ENCODE measurements at places on chromosomes 11 and 22.
A peak's percentile ranks its signal among the peaks of the same experiment; 100 is the strongest.

- DNase-seq = no peak
Observed at GRCh38 chr11:10418259-10418949, 36.7 kb upstream of the AMPD3 start.

DNA sequence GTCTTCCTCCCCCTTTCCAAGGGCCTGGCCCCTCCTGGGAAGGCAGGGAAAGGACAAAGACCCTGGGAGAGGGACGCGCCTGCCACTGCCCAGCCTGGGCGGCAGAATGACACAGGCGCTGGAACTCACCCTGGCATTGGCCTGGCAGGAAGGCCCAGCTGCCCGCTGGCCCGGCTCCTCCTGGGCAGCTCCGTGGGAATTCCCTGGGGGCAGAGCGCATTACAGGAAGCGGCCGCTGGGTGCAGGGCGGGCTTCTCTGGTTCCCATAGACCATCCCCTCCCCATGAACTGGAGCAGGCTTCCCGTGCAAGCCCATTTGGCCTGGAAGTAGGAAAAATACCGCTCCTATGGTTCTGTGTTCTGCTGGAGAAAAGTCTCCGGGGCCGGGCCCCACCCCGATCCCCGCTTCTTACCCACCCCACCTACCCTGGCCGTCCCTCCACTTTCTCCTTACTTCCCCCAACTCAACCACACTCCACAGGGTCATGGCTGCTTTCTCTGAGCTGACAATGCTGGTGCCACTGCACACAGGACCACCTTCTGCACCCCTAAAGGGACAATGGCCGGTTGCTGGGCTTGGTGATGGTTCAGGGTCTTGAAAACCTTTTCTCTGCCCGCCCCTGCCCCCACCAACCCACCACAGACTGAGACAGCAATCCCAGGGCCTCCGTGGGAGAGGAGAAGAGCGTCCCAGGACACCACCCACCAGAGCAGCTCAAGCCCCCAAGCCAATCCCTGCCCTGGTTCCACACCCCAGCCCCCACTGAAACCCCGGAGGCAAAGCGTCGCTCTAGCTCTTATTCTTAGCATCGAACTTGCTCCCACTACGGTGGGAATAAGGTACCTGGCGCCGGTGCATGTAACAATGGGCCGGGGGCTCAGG, 58.9 kb downstream of the LINC01488 start:
- DNase-seq = no peak

- DNase-seq = no peak
Observed at GRCh38 chr22:31613286-31613903, 48.6 kb downstream of the PISD start.

- no peak for DNase-seq
Observed at GRCh38 chr11:104146421-104146820, 17.5 kb downstream of the PDGFD start.

- DNase-seq = no peak
Observed at GRCh38 chr11:5929571-5930368, 12.3 kb upstream of the OR56A3 start.

DNA sequence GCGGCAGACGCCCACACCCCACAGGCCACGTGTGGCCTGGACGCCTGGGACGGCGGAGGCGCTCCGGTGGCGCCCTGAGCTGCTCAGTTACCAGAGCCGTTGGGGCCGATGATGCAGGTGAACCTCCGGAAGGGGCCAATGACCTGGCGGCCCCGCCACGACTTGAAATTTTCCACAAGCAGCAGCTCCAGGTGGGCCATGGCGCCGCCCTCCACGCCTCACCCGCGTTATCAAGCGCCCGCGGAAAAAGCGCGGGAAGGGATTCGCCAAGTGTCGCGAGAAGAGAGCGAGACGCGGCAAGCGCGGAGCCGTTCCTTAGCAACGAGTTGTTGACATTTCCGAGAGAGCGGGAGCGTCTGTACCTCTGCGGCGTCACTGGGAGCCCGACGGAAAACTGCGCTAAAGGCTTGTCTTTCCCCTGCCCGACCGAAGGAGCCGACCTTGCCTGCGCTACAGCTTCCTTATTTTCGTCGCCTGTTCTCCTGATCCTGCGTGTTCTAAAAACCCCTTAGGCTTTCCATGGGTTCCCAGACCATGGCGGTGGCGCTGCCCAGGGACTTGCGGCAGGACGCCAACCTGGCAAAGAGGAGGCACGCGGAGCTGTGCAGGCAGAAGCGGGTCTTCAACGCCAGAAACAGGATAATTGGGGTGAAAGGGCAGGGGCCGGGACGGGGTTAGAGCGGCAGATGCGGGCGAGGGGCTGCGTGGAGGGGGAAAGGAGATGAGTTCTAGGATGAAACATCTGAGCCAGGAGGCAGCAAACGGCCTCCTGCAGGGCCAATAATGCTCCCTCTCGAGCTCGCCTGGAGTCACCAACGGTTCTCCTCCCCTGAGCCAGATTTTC, at the start of the genes RIBC2 and SMC1B:
Gene RIBC2, plus strand, starts transcription at position 326 of the 844 bp plus-strand sequence. Its CDS starts 194 bp downstream, at position 520.
Gene SMC1B, minus strand, starts transcription at position 232 of the 844 bp plus-strand sequence. Its CDS starts 32 bp downstream, at position 200.
- peak; percentile 87 for DNase-seq

DNA sequence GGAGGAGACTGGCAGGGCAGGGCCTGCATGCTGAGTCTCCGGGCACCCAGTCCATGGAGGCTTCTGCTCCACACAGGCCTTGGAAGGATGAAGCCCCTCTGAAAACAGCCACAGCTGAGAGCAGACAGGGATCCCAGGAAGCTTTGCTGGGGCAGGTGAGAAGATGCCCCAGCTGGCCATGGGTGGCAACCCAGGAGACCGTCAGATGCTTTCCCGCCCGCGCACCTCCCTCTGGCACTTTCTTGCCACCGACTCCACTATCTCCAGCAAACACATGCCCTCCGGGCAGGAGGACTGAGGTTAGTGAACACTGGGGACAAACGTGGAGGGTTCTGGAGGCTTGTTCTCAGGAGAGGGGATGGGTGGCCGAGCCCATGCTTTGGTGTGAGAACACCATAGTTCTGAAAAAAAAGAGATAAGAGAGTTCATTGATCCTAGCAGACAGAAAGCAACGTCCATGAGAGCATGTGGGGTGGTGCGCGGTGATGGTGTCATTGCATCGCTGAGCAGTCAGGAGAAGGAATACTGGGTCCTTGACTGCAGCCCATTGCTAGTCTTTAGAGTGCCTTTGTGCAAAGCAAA, 2.3 kb downstream of the C1QTNF6 start:
- no peak for DNase-seq

- no peak for DNase-seq
Observed at GRCh38 chr11:134101282-134101681, 32.4 kb downstream of the JAM3 start.

DNA sequence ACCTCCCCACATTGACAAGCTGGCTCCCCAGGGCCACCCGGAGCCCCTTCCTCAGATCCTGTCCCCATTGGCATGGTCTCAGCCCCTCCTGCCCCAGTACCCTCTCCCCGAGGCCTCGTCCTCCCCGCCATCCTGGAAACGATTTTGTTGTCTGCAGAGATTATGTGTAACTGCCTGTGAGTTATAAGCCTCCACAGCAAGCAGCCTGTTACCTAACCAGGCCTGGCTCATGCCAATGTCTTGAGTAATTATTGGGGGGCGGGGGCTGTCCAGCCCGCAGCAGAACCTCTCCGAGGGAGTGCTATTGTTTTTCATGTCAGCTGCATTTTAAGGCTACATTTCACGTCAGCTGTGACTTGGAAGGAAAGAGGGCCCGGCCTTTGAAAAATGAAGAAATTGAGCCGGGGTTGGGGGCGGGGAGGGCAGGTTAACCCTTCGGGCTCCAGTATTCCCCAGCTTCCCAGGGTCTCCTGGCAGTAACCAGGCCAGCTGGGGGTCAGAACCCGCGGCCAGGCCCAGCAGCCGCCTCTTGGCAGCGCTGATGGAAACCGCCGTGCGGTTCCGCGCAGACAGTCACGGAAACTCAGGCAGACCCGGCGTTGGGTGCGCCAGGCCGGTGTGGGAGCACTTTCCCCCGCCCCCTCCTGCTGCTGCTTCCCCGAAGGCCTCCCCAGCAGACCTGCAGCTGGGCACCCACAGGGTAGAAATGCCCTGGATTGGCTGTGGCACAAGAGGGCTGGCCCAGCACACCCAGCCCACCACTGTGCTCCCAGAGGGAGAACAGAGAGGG, 59.5 kb downstream of the CDKN1C start:
- no peak for DNase-seq

- no peak for DNase-seq
Observed at GRCh38 chr11:23554002-23554401, 693.7 kb upstream of the CCDC179 start.

DNA sequence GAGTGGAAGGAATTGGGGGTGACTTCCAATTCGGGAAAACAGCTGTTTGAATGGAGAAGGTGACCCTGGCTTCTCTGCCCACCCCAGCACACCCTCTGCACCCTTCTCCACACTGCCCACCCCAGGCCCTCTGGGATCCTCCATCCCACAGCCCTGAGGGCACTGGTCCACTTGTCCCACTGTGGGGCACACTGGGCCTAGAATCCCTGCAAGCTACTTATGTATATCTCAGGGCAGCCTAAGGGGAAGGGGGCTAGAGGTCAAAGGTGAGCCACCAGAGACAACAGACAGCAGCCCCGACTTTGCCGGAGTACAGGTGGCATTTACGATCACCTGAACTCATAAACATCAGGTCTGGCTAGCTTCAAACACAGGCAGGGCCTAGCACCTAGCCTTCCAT, 673 bp upstream of the SCUBE2 start:
- no peak for DNase-seq

DNA sequence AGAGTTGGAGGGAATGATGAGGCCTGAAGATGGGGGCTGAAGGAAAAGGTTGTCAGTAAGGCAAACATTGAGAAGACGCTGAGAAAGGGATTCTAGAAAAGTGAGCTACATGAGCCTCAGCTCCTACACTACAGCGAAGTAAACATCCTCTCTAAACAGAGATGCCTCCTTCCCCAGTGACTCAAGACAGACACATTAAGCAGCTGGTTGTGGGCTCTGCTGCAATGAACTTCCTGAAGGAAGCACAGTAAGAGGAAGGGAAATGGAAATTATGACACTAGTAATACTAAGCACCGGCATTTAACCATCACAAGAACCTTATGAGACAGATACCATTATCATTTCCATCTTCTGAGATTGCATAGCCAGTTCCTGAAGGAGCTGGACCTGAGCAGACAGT, 190.5 kb downstream of the C11orf87 start:
- DNase-seq = no peak

GRCh38 chr11:119571311-119571710, 148.3 kb upstream of the THY1 start:
- DNase-seq = no peak

Data from HuH-7 (cell line).